ENCODE measurements at places on chromosomes 12 and 14.

DNA sequence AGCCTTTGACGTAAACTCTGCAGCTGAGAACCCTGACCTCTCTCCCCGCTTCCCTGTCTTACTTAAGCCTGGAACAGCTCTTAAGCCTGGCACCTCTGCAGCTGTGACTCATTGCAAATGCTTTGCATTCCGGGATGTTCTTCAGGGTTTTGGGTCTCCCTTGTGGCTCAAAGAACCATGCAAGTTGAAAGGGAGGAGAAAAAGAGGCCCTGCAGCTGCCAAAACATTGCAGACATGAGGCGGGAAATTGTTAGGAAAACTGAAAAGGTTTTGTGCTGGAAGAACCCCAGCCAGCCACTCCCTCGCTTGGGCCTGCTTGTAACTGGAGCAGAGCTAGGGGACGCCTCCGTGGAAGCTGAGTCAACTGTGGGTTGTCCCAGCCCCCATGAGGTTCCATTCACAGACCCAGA lies 60.2 kb upstream of the FERMT2 start:
- DNase-seq, result peak; percentile 97

DNA sequence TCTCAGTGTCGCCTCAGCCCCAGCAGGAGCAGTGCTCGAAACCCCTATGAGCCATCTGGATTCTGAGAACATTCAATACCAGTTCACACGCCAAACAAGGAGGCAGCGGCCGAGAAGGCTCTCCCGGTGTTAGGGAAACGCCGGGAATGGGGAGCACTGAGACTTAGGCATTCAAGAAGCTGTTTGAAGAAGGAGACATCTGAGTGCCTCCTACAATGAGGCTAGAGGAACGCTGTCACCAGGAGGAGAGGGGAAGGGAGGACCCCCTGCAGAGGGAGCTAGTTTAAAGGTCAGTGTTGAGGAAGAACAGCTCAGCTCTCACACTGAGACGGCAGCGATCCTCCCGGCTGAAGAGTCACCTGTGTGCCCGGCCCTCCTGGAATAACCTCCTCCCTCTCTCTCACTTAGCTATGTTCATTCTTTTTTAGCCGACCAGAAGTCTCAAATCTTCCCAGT lies 69.9 kb downstream of the SERPINA3 start:
- peak; percentile 38 for DNase-seq

DNA sequence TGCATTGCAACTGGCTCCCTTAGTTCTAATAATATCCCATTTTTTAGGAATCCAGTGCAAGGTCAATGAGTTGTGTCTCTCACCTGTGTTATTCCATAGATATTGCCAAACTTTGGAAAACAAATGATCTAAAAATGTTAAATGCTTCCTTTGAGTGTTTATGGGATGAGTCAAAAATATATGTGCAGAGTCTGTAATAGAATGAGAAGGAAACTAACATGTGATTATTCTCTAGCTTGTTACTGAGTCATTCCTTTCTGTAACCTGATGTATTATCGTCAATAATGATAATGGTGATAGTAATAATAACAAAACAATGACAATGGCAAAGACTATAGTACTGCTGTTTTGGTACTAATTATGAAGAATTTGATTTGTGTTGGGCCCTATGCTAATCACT lies 11.5 kb downstream of the ACSS3 start:
- no peak for DNase-seq

GRCh38 chr14:105527826-105528585 lies 1.6 kb downstream of the TMEM121 start:
- peak; percentile 49 for DNase-seq

DNA sequence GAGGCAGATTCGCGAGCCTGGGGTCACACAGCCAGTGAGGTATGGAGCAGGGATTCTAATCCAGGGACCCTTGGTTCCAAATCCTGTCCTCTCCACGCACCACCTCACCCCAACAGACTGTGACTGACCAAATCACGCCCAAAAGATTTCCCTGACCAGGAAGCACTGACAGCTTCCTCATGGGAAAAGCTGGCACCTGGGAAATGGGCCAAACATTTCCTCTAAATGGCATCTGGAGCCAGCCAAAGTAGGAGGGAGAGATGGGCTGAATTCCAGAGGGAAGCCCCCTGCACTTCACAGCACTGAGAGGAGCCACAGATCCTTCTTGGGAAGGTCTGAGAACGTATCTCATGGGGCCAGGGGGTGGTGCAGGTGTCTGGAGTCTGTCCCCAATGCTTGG lies 28.8 kb downstream of the CCDC92 start:
- no peak for DNase-seq

DNA sequence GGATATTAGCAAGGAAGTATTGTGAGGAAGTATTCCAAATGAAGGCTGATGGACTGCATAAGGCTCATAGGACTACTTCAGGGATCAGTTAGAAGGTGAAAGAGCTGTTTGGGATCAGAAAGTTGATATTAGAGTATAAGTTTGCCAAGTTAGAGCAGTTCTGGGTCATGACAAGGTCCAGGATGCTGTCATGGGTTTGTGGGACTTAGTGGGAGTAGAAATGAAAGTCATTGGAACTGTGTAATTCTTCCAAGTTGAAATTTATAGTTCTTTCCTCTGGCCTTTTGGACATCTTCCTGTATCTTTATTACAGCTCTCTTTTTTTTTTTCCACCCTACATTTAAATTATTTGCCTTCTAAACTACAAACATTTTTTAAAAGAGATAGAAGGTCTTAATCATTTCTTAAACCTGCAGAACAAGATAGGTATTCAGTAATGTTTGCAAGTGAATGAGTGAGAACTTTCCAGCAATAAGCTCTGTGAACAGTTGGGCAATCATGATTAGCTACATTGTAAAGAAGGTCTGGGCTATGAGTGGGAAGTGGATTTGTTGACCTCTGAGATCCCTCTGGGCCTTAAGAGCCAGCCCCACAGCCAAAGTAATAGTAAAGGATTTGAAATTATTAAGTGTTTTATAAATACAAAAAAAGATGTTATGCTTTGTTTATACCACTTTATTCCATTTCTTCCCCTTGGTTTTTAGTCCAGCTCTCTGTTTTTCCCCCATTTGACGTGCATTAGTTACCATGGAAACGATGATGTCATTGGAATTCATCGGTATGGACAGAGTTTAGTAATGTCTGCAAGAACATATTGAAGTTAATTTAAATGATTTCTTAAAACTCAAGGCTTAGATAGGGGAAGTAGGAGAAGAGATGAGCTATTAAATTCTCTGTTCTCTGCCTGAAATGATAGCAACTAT lies 247.9 kb upstream of the ARHGAP5 start:
- peak; percentile 56 for DNase-seq

DNA sequence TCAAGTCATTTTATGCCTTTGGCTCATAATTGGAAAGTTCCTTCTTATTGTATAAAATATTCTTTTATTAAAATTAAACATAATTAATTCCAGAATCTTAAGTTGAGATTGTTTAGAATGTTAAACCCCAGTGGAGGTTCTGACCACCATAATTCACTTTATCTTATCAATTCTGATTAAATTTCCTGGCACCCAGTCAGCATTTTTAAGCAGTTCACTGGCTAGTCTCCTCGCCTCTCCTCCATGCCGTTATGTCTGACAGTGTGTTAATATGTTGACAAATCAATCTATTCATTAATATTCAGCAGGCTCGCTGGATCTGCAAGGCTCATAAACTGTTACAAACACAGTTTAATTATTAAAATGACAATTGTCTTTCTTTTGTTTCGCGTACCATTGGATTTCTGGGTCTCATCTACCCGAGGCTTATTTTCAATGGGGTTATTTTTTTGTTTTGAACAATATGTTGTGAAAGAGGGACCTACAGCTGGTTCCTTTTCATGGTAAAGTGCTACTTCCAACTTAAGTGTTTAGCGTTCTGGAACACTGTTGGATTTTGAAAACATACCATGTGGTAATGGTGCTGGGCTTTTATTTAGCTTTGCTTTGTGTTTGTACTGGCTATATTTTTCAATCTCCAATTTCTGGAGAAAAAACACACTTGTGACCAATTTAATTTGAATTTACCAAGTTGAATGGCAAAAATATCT lies 339.7 kb downstream of the PRKD1 start:
- no peak for DNase-seq

GRCh38 chr12:126558810-126559209 lies 1493.6 kb downstream of the AACS start:
- no peak for DNase-seq

DNA sequence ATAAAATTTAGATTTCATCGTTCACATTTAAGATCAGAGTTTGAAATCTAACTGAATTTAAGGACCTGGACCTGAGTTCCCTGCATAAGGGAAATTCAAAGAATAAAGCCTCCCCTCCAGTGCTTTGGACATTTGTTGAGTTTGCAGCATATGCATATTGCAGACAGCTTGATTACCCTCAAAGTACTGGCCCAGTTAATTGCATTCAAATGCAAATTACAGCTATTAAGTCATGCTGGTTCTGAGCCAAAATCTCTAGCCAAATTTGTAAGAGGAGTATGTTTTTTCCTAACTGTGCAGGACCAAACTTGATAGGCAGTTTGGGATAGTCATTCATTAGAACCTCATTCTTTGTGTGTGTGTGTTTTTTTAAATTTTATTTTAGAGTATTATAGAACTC lies 9.1 kb upstream of the KIF21A start:
- peak; percentile 33 for DNase-seq

DNA sequence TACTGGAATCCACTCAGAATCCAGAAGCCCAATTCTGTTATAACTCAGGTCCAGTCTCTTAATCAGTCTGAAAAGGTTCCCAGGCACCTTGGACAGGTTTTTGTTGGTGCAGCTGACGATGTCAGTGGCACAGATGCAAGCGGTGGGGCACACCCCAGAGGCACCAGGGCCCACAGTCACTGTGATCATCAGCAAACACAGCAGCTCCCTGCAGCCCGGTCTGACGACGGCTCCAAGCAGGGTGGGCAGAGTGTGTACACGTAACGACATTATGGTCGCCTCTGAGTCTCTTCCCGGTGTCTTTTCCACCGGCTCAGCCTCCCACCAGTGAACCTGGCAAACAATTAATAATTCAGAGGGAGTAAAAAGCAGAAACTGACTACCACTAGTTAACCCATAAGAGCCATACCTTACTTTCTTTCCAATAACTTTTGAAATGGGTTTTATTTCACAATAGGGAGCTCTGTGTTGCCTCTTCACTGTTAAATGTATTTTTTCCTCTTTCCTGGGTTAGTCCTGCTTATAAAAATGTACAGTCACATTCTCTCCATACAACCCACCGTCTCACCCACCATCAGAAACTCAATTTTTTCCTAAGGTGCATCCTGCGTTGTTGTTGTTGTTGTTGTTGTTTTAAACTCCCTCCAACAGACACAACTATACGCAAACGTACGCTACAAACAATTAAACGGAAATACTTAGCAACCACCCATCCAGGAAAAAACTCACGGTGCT lies 521 bp upstream of the PCED1B start:
- DNase-seq, result no peak

DNA sequence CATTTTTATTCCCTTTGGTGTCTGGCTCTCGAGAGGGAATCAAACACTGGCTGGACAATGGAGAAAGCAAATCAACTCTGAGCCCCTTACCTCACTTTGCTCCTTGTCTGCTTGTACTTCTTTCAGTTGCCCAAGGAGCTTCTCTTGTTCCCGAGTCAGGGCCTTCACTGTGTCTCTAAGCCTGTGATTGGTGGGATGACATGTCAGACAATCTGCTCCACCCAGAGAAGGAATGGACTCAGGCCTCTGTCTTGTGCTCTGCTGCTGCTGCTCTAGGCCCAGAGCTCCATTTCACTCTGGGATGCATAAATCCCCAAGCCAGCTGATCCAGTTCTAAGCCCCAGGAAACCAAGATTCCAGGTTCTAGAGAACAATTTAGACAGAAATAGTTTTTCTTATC lies 7.6 kb downstream of the CALCOCO1 start:
- peak; percentile 68 for DNase-seq

GRCh38 chr12:31387466-31387865 lies 61.5 kb upstream of the SINHCAF start:
- DNase-seq, result peak; percentile 63

DNA sequence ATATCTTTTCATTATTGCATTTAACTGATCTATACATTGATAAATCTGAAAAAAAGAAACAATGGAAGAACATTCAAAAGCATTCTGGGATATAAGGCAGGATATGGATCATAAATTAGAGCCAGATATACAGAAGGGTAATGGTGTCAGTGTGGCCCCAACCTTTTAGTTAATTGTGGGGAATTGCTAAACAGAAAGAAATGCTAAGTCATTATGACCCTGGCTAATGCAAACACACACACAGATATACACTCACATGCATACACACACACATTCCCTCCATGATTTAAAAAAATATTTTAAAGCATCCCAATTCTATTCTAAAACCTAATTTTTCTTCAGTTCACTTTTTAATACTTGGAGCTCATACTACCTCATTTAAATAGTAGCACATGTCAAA lies 404.5 kb downstream of the BCAT1 start:
- no peak for DNase-seq

DNA sequence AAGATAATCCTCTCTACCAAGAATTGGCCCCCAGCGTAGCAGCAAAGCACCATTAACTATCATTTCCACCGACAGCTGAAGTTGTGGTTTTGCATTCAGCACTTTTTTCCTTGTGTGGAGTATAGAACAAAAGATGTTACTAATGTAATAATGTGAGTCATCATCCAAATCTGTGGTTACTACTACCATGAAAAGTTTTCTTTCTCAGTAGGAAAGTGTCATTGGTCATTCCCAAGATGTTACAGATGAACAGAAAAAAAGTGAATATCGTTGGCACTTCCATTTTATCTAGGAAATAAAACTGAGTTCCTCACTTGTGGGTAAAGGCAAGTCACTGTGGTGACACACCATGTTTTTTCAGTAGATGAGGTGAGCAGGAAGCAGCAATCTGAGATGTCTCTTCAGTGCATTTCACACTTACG lies 30.3 kb upstream of the IFNG start:
- no peak for DNase-seq

DNA sequence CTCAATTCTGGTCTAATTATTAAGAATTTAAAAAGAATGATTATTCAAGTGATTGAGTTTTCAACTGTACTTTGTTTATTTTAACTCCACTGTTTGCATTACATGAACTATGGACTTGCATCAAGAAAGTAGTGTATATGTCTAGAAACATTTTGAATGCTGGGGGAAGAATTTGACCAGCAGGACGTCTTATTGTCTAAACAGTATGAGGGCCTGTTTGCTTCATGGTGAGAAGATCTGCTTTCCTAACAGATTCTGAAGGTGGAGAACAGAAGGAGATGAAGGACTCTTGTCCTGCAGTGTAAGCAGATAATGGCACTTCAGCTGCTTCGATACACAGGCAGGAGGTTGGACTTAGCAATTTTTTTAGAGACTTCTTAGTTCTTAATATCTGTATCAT lies 176.0 kb downstream of the DACT1 start:
- no peak for DNase-seq

GRCh38 chr12:96034621-96035282 lies 635 bp downstream of the LTA4H start:
- peak; percentile 57 for DNase-seq

GRCh38 chr12:13208533-13209435 lies 12.3 kb downstream of the EMP1 start:
- DNase-seq, result peak; percentile 62
